Esophagus squamous epithelium (tissue), 5 donors: ENCODE measurements at places on chromosomes 7 and 10. TPM values are rescaled to one million over a fixed set of nuclear protein-coding genes. Genes with fewer than 3 reads are reported as not detected.

Gene NRF1
- 10.0 TPM for total RNA-seq

Gene MYL10
- total RNA-seq = not detected

Gene ACTL6B
- not detected for total RNA-seq

Gene FAM221A
- total RNA-seq = 8.0 TPM

Gene STOX1
- 0.19 TPM for total RNA-seq

Gene PIK3CG
- 3.2 TPM for total RNA-seq

Gene PILRA
- 0.61 TPM for total RNA-seq

Gene CYP3A7
- total RNA-seq = not detected

Gene PDE1C
- 0.88 TPM for total RNA-seq

Gene CAMK2B
- total RNA-seq = 0.61 TPM

Gene CYP3A5
- total RNA-seq = 77.0 TPM

Gene RSPH10B
- total RNA-seq = not detected

Gene SFTPA1
- total RNA-seq = not detected

Gene ADGRA1
- not detected for total RNA-seq

Gene PRSS1
- total RNA-seq = not detected

Gene PKD2L1
- total RNA-seq = not detected

Gene GDF2
- not detected for total RNA-seq

Gene LIPK
- 1.9 TPM for total RNA-seq
